ENCODE measurements at places on chromosomes 1 and 21.

DNA sequence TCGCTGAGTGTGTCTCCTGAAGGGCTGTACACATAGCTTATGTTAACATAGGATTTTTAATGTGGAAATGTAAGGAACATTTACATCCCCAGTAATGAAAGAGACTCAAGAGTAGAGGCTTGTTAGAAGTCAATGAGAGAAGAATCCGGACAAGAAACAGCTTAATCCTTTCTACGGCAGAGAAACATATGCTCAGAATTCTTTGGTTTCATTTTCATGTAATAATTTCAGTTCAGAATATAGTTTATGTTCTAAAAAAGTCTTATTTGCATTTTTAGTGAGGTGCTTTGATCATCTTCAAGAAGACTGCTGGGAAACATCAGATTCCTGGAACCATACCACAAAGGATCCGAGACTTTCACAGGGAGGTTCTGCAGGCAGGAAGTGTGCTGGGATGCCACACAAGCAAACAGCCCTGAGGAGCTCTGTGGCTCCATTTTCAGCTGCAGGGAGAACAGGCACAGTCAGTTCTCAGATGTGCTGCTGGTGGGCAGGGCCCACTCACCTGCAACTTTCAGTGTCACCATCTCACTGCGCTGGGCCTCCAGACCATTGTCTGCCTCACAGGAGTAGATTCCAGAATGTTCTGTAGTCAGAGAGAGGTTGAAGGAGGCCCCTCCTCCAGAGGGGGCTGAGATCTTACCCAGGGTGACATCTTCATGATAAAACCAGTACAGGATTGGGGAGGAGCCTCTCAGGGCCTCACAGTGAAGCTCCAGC is 28.4 kb downstream of the FCRL5 start:
- no peak for DNase-seq

- DNase-seq: peak; percentile 89
Measured at GRCh38 chr21:33042812-33043211, 17.1 kb downstream of the OLIG2 start.

DNA sequence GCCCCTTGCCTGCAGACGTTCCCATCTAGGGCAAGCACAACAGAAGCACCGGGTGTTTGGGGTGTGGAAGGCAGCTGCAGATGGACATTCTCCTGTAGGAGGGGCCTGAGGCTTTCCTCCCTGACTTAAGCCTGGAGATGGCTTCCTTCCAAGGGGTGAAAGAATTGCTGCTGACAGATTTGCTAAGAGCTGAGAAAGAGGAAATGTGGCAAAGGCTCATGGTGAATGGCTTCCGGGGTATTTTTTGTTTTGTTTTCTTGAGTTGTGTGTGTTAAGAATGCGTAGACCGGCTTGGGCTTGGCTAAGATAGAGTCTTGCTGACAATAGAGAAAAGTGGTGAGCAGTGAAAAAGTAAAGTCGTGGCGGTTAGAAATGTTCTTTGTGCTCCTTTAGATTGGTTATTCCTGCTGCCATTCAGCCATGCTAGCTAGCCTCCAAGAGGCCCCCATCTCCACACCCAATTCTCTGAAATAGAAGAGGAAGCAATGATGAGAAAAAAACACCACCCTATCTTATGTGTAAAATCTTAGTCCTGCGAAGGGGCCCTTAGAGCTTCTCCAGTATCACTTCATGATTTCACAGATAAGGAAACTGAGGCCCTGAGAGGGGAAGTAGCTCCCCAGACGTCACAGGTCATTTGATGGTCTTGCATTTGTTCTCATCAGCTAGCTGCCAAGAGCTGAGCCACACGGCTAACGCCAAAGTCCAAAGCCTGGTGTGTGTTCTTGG is 36.9 kb downstream of the EIF2D start:
- DNase-seq: peak; percentile 92

DNA sequence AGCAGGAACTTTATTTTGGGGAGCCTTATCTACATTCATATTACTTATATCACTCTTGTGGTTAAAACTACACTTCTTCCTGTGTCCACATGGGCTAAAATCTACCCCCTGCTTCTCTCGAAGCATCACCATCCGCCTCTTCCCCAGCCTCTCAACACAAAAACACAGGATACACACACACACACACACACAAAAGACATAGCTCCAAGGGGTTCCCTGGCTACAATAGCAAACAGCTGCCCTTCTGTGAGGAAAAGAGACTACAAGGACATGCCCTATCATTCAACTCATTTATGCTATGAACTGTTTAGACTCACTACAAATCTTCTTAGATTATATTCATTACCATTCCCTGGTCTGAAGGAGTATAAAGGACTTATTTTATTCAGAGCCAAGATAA is 155.0 kb downstream of the PIGK start:
- DNase-seq: no peak

GRCh38 chr1:116767782-116768382 is 13.7 kb downstream of the CD2 start:
- no peak for DNase-seq

DNA sequence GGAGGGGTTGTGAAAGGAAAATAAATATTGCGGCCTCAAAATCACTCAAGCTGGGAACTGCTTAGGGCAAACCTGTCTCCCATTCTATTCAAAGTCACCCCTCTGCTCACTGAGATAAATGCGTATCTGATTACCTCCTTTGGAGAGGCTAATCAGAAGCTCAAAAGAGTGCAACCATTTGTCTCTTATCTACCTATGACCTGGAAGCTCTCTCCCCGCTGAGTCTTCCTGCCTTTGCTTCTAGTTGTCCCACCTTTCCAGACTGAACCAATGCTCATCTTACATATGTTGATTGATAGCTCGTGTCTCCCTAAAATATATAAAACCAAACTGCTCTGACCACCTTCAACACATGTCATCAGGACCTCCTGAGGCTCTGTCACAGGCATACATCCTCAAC is 91.6 kb upstream of the CAMK1G start:
- no peak for DNase-seq
